ENCODE measurements at places on chromosomes 7 and 10. TPM values are rescaled to one million over a fixed set of nuclear protein-coding genes. Genes with fewer than 3 reads are reported as not detected.

The HTR5A gene
- not detected for total RNA-seq

The FAM13C gene
- not detected for total RNA-seq

The OR2A14 gene
- total RNA-seq, result not detected

The PANK1 gene
- total RNA-seq, result 3.7 TPM

The FAM200A gene
- 8.4 TPM for total RNA-seq

The ASZ1 gene
- not detected for total RNA-seq

The GRID2IP gene
- total RNA-seq, result 0.33 TPM

The CPA2 gene
- not detected for total RNA-seq

The ABHD11 gene
- total RNA-seq, result 23.2 TPM

The CPXM2 gene
- total RNA-seq, result not detected

The CFAP43 gene
- total RNA-seq, result 0.07 TPM

The UCMA gene
- total RNA-seq, result not detected

The EEPD1 gene
- 0.84 TPM for total RNA-seq

The GIMAP4 gene
- 57.3 TPM for total RNA-seq

The POM121L12 gene
- total RNA-seq, result not detected

The TIMM23B gene
- 17.5 TPM for total RNA-seq

The ANKRD1 gene
- not detected for total RNA-seq

The MASTL gene
- 22.8 TPM for total RNA-seq

The TBC1D12 gene
- total RNA-seq, result 0.78 TPM

The MSMB gene
- not detected for total RNA-seq

The WNT8B gene
- total RNA-seq, result not detected

The GOLGA7B gene
- total RNA-seq, result 0.44 TPM

The CYP2W1 gene
- total RNA-seq, result not detected

The ATP5MK gene
- total RNA-seq, result 454 TPM

The CNTNAP2 gene
- total RNA-seq, result not detected

The OPN1SW gene
- not detected for total RNA-seq

The HECW1 gene
- total RNA-seq, result not detected

The TAF3 gene
- 22.6 TPM for total RNA-seq

The STEAP1B gene
- not detected for total RNA-seq

The PCLO gene
- not detected for total RNA-seq

The PITX3 gene
- total RNA-seq, result not detected

The TSPAN15 gene
- 2.4 TPM for total RNA-seq

The FAM241B gene
- total RNA-seq, result 10.6 TPM

The RADIL gene
- 0.20 TPM for total RNA-seq

The PDZD7 gene
- total RNA-seq, result 0.33 TPM

The SAP25 gene
- total RNA-seq, result 13.9 TPM

The UTF1 gene
- total RNA-seq, result not detected

The CRPPA gene
- 1.8 TPM for total RNA-seq

The PARD3 gene
- total RNA-seq, result 0.27 TPM

The RPA3 gene
- total RNA-seq, result 149 TPM

Measured in CD8-positive, alpha-beta memory T cell (primary cell).